H7 (cell line): ENCODE measurements at places on chromosomes 5 and 9. TPM values are rescaled to one million over a fixed set of nuclear protein-coding genes. Genes with fewer than 3 reads are reported as not detected.

ALDH7A1 gene
- total RNA-seq = 60.6 and 64.3 TPM in 2 replicates

IL5 gene
- total RNA-seq = not detected in 2 replicates

IRX4 gene
- total RNA-seq = 15.4 and 17.9 TPM in 2 replicates

RFESD gene
- 3.3 and 4.2 TPM in 2 replicates for total RNA-seq

ZBTB34 gene
- 11.2 and 14.1 TPM in 2 replicates for total RNA-seq

CCDC171 gene
- total RNA-seq = 1.1 and 2.7 TPM in 2 replicates
